ENCODE measurements at places on chromosomes 5 and 9.

DNA sequence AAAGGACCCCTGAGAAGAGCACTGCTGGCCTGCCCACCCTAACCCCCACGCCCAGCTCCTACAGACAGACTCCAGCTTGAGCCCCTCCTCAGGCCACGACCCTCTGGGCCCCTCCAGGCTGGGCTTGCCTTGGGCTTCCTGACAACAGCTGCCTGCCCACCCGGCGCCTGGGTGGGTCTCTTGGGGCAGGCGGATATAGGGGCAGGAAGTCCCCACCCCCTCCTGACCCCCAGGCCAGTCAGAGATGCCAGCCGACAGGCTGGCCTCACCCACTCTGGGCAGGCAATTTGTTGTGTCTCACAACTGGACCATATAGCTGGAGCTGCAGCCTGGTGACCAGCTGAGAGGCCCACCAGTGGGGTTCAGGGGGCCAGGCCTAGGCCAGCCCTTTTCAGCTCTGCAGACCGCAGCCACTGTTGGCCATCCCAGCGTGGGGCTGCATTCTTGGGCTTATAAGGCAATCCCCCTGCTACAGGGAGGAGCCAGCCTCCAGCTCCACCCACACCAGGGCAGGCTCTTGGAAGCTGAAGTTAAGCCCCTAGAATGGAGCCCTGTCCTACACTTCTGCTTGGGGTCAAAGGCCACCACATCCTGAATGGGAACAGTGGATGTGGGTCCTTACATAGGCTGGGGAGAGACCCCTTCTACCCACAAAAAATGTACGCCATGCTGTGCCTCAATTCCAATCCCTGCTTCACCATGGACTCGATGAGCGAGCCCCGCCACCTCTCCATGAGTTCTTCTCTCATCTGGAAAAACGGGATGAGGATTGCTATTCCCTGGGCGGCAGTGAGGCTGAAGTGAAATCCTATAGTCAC is 2.0 kb downstream of the PDLIM7 start:
- no peak for DNase-seq

DNA sequence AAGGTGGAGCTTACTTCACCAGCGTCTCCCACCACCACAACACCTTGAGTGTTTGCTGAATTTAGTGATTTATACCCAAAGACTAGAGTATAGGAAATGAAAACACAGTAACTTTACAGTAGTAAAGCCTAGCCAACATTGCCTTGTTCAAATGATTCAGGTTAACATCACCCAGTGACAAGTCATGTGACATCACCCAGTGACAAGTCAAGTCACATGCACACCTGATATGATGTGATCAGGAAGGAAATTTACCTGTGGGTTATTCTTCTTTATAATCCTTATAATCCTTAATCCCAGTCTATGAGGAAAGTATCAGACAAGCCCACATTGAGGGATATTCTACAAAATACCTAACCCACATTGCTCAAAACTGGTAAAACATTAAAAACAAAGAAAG is 545.6 kb upstream of the MEF2C start:
- DNase-seq: no peak

GRCh38 chr5:177368869-177369644 is 11.3 kb downstream of the RGS14 start:
- DNase-seq: peak; percentile 49

GRCh38 chr9:120531683-120532300 is 48.2 kb downstream of the CDK5RAP2 start:
- DNase-seq: no peak

DNA sequence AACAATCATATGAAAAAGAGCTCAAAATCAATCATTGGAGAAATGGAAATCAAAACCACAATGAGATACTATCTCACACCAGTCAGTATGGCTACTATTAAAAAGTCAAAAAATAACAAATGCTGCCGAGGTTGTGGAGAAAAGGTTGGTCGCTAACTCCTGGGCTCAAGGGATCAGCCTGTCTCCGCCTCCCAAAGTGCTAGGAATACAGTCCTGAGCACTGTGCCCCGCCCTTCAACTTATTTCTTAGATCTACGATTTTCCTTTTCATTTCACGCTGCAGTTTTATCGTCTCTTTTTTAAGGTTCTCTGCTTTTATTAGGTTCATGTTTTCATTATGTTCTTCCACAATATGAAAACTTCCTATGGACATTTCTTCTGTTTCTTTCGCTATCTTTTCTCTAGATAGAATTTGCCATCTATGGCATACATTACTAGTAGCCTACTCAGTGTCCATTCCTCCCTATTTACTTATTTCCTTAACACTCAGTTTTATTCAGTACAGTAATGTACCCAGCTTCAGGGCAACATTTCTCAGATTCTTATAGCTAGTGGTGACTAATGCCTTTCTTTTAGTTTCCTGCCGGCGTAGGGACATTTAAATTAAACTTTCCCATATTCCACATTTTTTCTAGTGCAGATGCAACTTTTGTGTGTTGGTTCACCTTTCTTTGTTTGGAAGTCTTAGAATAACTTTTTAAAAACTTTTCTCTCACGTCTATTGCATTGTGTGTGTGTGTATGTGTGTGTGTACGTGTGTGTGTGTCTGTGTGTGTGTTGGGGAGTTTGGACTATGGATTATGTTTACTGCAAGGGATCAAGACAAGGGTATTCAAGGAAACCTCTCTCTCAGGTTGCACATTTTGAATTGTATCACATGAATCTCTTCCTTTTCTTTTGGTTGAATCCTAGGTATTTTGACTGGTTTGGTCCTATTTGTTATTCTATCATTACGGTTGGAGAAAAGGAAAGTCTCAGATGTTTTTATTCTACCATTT is 21.6 kb upstream of the FBN2 start:
- no peak for DNase-seq

DNA sequence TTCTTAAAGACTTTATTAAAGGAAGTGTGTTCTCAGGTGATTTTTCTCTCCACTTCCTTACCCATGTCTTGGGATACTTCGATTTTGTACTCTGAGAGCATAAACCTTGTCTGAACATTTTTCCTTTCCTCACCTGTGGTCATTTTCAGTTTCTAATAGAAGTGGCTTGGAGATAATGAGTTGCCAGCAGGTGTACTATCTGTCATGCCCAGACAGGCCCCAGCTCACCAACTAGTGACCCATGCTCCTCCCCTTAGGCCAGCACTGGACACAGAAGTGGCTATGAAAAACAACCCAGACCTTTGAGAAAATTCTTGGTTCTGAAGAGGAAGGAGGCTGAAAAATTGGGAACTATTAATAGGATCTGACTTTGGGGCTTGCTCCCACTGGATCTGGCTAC is 49.2 kb upstream of the SMIM32 start:
- no peak for DNase-seq

GRCh38 chr9:110121170-110121569 is 86.8 kb downstream of the C9orf152 start:
- DNase-seq: no peak

DNA sequence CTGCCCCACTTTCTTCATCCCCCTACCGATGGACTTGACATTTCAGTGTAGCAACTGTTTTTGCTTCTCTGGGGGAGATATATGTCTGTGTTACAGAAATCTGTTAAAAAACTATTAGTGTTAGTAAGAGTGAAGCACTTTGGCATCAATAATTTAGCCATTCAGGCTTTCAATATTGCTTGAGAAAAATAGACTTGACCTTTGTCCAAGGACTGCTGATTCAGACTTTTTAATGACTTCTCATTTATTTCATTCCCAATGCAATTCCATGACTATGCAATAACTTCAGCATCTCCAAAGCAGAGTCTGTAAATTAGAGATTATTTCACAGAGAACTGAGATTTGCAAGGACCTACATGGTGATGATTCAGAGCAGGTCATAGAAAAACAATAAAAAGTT is 104.1 kb upstream of the SPEF2 start:
- DNase-seq: no peak

- DNase-seq: peak; percentile 80
Measured at GRCh38 chr5:177426566-177427210, at the start of gene GRK6. Gene GRK6, plus strand, starts transcription at chr5:177426676. Its CDS starts 170 bp downstream, at chr5:177426846.

DNA sequence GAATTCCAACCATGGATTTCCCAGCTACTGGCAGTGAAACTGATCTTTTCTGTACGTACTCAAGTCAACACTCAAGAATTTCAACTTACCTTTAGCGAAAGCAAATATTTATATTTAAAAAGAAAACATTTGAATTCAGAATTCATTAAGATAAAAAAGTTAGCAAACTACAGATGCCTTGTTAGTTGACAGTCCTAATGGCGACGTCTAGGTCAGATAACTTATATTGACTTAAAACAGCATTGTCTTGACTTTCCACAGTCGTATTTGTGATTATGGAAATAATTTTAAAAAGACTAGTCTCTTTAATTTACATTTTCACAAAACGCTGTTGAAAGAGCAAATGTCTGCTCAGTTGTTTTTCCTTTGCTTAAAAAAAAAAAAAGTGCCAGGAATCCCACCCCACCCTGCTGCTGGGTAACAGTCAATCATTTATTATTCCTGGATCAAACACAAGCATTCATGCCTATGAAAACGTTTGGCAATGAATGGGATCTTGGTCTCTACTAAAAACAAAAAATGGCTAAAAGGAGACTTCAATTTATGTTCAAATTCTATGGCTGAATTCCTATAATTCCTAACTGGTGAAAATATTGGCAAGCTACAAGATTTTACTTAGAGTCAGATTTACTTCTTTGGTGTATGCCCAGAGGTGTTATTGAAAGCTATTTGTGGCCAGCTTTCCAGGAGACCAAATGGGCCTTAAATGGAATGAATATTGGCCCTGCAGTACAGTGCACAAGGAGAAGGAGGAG is 22.0 kb downstream of the OR2S2 start:
- DNase-seq: no peak

GRCh38 chr5:32307769-32308194 is 5.0 kb downstream of the MTMR12 start:
- DNase-seq: no peak

GRCh38 chr9:77563174-77563573 is 84.9 kb downstream of the GNA14 start:
- no peak for DNase-seq

DNA sequence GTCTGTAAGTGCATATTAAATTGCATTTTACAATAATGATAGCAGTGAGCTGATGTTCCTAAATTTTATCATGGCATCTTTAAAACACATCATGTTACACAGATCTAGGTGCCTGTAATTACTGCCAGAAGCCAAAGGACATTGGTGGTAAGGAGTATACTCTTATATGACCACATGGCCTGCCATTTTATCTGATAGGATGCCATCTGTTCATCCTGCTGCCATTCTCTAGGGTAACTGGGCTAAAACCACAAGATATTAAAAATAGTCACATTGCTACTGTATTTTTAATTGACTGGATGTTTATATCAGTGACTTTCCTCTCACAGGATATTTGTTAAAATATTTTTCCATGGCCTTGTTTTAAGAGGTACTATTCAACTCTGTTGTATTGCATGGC is 53.1 kb downstream of the HCN1 start:
- DNase-seq: no peak

GRCh38 chr5:41156739-41157138 is 56.6 kb downstream of the C6 start:
- DNase-seq: no peak

All from CD4-positive, alpha-beta T cell treated with Interleukin-6 for 4 hours (primary cell).